ENCODE measurements at places on chromosomes 1 and 21.

- DNase-seq: no peak
These were observed 466.4 kb downstream of the NPHP4 start for GRCh38 chr1:5525597-5526384.

DNA sequence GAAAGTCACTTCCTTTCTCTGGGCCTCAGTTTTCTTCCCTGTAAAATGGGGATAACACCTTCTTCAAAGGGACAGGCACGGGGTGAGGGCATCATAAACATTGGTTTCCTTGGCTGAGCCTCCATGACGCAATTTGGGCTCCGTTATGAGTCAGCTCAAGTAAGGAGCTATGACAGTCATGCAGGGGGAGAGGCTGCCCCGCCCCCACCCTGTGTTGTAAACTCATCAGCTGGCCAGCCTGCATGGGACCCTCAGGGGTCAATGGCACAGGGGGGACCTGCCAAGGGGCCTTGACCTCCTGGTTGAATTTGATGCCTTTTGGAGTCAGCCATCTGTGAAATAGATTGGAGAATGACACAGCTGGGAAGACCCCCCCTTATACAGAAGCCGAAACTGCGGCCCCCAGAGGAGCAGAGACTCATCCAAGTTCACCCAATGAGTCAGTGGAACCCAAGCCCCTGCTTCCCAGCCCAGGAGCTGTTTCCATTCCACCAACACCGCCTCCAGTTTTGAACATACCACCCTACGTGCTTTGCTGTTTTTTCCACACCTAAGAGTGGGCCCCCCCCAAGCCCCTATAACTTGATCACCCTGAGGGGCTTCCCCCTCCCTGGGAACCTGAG, 36.8 kb upstream of the RUNX3 start:
- no peak for DNase-seq

DNA sequence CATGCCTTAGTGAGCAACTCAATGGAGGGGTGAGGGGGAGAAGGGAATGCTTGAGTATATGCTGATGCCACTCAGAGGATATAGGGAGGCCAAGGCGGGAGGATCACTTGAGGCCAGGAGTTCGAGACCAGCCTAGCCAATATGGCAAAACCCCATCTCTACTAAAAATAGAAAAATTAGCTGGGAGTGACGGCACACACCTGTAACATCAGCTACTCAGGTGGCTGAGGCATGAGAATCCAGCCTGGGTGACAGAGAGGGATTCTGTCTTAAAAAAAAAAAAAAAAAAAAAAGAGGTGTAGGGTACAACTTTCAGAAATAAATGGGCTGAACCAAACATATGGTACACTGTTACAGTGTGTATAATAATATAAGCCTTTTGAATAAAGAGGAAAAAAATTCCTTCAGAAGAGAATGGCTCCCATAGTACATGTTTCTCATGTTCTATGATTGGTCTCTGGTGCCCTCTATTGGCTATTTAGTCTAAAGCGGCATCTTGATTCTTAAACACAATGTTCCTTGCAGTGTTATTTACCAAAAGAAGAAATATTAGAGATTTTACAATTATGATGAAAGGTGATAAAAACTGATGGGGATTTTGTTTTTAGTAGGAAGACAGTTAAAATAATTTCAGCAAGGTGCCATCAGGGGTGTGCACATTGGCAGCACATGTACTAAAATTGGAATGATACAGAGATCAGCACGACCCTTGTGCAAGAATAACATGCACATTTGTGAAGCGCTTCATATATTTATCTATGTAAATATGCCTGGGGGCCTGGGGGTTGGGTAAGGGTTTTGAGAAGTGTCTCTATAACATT, 109.8 kb downstream of the PATJ start:
- DNase-seq: no peak

GRCh38 chr1:64488862-64489261, 18.9 kb downstream of the CACHD1 start:
- DNase-seq: no peak

- DNase-seq: no peak
These were observed 1.6 kb downstream of the DDI2 start for GRCh38 chr1:15618655-15619525.

DNA sequence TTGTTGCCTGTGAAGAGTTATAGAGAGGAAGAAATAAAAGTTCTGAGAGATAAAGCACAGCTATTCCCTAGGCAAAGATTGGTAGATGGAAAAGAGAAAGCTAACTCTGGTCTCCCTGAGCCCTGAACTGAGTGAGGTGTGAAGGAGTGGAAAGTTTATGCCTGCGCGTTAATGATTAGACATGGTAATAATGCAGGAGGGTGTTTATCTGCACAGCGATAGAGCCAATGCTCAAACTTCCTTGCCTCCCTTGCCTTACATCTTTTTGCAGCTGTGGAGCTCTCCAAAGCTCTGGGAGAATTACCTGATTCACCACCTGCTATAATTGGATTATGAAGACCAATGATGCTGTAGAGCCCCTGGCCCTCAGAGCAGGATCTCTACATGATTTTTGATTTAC, 32.8 kb upstream of the CHRM3 start:
- DNase-seq: no peak

DNA sequence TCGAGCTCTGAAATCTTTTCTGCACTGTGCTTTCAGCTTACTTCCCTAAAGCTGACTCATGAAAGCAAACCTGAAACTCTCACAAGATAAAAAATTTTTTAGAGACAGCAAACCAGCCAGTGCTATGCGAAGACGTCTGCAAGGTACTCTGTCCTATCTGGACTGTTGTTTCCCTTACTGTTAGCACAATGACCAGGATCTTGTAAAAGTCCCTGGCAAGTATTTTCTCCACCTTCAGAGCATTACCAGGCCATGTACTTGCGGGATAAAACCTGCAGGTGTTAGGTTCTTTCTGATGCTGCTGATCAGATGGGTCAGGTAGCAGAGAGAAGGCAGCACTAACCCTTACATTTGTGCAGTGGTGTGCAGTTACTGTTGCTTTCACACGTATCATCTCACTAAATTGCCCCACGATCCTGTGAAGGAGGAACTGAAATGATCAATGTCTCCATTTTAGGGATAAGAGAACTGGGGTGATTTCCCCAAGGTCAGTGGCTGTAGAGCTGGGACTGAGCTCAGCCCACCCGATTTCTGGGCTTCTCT, 56.6 kb downstream of the PLXNA2 start:
- DNase-seq: no peak

DNA sequence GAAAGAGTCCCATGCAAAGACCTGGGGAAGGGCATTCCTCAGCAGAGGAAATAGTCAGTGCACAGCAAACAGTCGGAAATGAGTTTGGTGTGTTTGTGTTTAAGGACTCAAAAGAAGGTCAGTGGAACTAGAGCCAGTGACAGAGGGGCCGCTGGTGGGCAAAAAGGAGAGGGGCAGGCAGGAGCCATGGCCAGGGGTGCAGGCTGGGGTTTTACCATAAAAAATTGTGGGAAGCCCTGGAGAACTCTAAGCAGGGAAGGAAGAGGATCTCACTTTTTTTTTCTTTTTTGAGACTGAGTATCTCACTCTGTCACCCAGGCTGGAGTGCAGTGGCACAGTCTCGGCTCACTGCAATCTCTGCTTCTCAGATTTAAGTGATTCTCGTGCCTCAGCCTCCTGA, 33.7 kb upstream of the TARDBP start:
- no peak for DNase-seq

- DNase-seq: no peak
These were observed 8.4 kb downstream of the SGIP1 start for GRCh38 chr1:66542314-66542713.

- no peak for DNase-seq
These were observed 601.6 kb upstream of the USP24 start for GRCh38 chr1:55816456-55817426.

DNA sequence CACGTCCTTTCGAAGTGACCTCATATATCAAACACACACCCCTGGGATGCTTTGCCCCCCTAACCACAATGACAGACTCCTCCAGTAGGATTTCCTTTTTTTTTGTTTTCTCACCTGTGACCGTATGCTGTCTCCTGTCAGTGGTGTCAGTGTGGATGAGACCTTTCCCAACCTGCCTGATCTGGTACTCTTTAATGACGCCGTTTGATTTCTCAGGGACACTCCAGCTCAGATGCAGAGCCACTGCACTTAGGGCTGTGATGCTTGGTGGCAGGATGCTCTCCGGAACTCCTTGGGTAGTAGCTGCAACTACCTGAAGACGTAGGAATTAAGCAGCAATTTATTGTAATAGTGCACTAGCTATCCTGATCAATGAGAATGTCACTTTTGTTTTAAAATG, 212.6 kb downstream of the KCTD3 start:
- DNase-seq: no peak

DNA sequence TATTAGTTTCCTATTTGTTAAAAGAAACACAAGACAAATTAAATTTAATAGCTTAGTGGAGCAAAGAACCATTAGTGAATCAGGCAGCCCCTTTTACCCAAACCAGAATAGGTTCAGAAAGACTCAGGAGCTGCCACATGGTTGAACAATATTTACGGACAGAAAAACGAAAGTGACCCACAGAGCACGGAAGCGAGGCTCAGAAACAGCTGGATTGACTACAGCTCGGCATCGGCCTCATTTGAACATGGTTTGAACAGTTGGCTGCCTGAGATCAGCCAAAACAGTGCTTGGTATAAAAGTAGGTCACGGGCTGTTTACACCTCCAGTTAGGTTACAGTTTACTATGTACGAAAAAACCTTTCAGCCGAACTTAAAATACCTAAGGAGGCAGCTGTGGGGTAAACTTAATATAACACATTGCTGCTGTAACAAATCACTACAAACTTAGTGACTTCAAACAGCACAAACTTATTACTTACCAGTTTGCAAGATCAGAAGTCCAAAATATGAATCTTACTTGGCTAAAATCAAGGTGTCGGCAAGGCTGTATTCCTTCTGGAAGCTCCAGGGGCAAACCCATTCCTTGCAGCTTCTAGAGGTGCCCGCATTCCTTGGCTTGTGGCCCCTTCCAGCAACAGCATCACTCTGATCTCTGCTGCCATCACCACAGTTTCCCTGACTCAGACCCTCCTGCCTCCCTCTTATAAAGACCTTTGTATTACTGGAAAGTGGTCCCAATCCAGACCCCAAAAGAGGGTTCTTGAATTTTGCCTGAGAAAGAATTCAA, 11.8 kb downstream of the PADI4 start:
- no peak for DNase-seq

GRCh38 chr1:212290608-212291007, 5.4 kb downstream of the PPP2R5A start:
- DNase-seq: no peak

GRCh38 chr1:66374561-66375111, 159.3 kb upstream of the SGIP1 start:
- DNase-seq: no peak

GRCh38 chr1:98373056-98373455, 288.5 kb upstream of the SNX7 start:
- no peak for DNase-seq

- no peak for DNase-seq
These were observed 607.8 kb downstream of the NCAM2 start for GRCh38 chr21:21606041-21606440.

All from activated CD4-positive, alpha-beta T cell treated with anti-CD3 and anti-CD28 coated beads for 1 hour (primary cell).